ENCODE measurements at places on chromosomes 6 and 20. TPM values are rescaled to one million over a fixed set of nuclear protein-coding genes. Genes with fewer than 3 reads are reported as not detected.

Gene SLC22A16
- 0.53 TPM for polyA plus RNA-seq

- DNase-seq, result no peak
Observed at GRCh38 chr20:59587570-59587969, 16.8 kb upstream of the PHACTR3 start.

DNA sequence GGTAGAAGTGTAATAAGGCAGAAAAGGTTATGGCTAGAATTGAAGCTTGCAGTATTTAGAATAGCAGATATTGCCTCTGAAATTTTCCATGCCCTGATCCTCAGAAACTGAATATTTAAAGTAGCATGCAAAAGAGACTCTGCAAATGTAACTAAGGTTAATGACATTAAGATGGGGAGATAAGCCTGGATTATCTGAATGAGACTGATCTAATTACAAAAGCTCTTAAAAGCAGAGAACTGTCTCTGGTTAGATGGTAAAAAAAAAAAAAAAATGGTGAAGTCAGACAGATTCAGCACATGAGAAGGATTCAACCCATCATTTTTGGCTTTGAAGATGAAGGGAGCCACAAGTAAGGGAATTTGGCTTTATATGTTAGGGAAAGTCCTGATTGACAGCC lies 503.7 kb upstream of the IRAK1BP1 start:
- DNase-seq, result no peak

GRCh38 chr6:45169815-45170214 lies 158.3 kb upstream of the RUNX2 start:
- no peak for DNase-seq

- DNase-seq, result peak; percentile 21
Observed at GRCh38 chr6:130968476-130968875, 94.6 kb downstream of the EPB41L2 start.

DNA sequence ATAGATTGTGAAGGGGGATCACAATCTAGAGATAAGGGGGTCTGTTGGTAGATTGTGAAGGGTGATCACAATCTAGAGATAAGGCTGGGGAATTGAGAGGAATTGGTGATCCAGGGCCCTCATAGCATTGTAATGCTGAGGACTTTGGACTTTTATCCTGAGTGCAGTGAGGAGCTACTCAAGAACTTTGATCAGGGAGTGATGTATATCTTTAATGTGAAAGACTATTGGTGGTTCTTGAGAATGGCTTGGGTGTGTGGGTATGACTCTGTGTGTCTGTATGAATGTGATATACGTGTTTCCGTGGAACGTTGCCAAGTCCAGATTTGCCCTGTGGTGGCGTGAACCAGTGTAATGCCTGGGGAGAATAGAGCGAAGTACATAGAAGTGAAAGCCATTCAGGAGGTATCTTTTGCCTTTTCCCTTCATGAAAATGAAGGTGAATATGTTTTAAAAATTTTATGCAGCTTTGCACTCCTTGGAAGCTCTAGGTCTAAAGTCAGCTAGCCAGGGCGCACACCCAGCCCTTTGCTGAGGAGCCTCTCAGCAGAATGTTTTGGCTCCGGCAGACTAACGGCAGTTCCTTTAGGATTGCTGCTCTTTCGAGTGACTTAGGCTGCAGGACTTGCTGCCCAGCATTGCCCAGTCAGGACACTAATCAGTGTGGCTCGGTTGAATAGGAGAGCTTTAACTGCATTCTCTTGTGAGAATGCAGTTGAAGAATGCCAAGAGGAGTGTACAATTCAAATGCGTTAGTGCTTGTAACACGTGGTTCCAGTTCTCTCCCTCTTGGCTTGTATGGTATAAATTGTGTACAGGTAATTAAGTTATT lies 3.5 kb downstream of the ZFAND3 start:
- peak; percentile 7 for DNase-seq

DNA sequence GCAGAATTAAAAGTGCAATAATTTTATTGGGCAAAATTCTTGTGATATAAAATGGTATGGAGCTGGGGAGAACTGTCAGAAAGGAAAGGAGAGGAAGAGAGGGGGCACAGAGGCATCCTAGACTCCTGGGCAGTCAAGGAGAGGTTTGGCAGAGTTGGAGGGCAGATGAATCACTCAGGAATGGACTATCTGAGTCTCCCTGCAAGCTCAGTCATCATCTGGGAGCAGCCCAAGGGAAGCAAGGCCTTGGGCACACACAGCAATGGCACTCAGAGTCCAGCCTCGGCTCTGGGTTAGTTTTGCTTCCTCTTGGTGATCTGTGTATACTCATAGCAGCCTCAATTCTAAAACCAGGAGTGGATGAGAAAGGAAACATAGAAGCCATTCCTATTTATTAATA lies 67.2 kb downstream of the SLC22A1 start:
- no peak for DNase-seq

DNA sequence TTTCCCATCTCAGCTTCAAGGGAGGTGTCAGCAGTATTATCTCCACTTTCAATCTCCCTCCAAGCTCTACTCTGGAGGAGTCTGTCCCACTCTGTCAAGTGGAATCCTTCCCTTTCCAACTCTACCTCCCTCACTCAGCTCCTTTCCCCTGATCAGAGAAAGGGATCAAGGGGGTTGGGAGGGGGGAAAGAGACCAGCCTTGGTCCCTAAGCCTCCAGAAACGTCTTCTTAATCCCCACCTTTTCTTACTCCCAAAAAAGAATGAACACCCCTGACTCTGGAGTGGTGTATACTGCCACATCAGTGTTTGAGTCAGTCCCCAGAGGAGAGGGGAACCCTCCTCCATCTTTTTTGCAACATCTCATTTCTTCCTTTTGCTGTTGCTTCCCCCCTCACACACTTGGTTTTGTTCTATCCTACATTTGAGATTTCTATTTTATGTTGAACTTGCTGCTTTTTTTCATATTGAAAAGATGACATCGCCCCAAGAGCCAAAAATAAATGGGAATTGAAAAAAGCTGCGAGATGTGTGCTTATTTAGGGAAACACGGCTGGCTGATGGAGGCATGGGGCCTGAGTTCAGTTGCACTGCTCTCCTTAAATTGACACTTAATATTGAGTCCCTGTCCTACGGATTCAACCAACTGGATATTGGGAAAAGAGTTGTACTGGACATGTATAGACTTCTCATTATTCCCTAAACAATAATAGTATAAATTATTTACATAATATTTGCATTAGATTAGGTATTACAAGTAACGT lies 4.9 kb downstream of the TUBB start:
- no peak for DNase-seq

DNA sequence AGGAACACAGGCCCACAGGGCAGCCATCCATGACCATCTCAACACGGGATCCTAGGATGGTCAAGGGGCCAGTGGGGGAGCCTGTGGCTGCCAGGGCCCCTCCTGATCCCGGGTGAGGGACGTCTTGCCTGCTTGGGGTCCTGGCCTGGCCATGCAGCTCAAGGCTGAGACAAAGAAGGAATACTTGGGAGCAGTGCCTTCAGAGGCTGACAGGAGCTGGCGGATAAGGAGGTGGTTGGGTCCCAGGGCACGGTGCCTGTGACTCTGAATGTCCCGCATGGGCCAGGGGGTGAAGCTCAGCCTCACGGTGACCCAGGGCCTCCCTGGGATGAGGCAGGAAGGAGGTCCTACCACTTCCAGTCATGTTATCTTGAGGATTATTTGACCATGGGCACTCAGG lies 95.2 kb downstream of the SMOC2 start:
- DNase-seq, result no peak

DNA sequence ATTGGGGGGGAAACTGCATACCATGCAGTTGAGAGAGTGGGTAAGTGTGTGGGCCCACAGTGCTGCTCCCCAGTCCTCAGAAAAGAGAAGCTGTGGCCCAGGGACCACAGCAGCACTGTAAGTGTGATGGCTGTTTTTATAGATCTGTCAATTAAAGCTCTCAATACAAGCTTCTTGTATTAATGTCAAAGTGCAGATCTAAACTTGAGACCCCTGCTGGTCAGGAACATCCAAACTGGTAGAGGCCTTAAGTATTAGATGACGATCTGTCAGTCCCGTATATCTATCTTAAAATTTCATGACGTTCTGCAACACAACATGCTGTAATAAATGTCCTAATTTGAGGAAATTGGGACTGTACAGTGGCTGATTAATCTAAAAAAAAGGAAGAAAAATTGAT lies 74.8 kb downstream of the TULP4 start:
- no peak for DNase-seq

DNA sequence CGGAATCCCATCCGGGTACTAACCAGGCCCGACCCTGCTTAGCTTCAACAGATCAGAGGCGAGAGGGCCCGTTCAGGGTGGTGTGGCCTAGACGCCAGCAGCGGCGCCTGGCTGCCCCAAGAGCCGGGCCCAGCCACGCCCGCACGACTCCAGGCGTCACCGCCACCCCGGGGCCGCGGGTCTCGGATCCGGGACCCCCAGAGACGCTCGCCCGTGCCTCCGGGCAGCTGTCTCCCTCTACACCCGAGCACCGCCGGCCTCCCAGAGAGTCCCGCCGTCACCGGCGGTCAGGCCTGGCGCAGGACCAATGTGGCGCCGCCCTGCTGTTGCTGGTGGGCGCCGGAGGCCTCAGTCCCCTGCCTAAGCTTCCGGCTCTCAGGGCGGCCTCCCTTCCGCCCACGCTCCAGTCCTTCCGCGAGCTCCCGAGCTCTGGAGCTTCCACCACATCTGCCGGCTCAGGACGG lies 441.2 kb upstream of the DEFB115 start:
- no peak for DNase-seq

- DNase-seq, result peak; percentile 85
Observed at GRCh38 chr6:157143171-157143889, 180.0 kb downstream of the TMEM242 start.

Gene ENPP1
- polyA plus RNA-seq, result 0.36 TPM

Gene FAXC
- 25.0 TPM for polyA plus RNA-seq

DNA sequence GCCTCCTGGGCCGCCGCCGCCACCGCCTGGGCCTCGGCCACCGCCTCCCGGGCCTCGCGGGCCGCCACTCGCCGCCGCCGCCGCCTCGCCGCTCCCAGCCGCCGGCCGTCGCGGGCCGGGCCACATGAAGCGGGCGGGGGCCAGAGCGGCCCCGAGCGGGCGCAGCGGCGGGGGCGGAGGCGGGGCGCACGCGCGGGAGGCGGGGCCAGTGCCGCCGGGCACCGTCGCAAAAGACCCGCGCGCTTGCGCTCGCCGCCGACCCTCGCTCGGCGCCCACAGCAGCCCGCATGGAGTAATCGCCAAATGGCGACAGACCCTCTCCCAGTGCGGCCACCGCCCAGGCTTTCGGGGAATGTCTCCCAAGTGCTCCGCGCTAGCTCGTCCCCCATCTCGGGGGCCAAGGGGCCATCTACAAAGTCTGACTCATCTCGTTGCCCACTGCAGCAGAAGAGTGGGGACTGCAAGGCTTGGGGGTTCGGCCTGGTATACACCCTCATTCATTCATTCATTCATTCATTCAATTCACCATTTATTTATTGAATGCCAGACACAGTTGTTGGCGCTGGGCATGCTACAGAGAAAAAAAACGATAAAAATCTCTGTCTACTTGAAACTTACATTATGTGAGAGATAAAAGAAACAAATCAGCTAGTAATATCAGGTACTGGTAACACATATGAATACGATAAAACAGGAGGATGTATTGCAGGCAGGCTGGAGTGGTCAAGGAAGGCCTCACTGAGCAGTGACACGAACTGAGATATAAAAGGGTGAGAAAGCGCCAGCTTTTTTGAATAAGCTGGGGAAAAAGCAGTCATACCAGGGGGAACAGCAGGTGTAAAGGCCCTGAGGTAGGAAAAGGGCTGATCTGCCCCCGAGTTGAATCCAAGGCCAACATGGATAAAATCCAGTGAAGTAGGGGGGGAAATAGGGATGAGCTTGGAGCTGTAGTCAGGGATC lies at the start of gene B4GALT5:
Gene B4GALT5 (minus strand): TSS at position 126 of the 960 bp plus-strand sequence. CDS start 188 bp downstream, outside the sequence.
- DNase-seq, result peak; percentile 98

DNA sequence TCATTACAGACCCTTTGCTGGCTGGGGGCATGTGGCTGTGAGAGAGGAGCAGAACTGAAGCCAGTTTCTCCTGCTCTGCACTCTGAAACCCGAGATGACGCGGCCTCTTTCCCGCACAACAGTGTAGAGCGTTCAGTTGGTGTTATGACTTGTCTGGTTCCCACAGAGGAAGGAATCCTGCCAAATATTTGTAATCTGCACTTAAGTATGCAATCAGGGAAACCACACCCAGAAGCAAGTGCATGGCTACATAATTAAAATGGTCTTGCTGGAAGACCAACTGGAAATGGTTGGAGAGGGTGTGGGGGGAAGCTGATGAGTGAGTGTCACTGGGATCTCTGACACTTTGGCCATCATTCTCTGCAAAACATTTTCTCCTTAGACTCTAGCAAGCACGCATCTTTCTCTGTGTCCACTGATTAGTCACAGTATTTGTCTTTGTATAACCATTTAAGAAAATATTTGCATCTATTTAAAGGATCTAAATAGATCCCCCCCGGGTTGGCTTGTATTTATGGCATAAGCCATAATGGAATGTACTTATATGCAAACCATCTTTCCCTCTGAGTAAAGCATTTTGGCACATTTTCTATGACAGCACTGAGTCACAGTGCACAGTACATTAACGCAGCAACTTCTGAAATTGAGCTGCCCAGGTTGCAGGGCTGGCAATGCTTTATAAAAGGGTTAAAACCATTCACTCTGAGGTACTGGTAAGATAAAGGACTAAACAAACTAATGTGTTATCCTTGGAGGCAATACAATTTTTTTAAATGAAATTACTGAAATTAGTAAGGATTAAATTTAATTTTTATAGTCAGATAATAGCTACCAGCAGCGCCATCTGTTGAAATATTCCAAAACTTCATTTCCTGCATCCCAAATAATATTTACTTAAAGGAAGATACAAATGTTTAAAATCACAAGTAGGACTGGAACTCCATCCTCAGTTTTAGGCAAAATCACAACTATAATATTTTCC lies 76.7 kb downstream of the FOXC1 start:
- DNase-seq, result no peak

DNA sequence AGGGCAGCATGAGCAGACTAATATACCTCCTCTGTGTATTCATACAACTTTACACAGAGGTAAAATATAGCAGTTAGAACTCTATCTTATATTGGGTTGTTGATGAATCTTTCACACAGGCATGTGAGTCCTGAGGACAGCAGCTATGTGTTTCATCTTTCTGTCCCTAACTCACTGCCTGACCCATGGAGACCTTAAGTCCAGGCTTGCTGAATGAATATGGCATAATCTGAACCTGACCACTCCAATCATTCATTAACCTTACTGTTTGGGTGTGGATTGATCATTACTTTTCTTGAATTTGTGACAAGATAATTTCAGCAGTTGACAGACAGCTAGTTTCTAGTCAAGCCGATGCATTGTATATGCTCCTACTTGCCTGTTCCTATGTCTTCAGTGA lies 27.3 kb upstream of the TSPYL1 start:
- no peak for DNase-seq

DNA sequence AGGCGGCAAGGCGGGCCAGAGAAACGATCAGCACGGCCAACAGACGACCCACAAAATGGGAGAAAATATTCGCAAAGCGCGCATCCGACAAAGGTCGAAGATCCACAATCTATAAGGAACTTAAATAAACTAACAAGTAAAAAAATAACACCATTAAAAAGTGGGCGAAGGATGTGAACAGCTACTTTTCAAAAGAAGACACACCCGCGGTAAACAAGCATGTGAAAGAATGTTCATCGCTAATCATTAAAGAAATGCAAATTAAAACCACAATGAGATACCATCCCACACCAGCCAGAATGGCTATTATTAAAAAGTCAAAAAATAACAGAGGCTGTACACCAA lies 117.8 kb upstream of the SIRPA start:
- no peak for DNase-seq
